ENCODE measurements at places on chromosomes 13 and 19.

GRCh38 chr13:21606251-21606650 lies 2.3 kb upstream of the MICU2 start:
- no peak for DNase-seq

DNA sequence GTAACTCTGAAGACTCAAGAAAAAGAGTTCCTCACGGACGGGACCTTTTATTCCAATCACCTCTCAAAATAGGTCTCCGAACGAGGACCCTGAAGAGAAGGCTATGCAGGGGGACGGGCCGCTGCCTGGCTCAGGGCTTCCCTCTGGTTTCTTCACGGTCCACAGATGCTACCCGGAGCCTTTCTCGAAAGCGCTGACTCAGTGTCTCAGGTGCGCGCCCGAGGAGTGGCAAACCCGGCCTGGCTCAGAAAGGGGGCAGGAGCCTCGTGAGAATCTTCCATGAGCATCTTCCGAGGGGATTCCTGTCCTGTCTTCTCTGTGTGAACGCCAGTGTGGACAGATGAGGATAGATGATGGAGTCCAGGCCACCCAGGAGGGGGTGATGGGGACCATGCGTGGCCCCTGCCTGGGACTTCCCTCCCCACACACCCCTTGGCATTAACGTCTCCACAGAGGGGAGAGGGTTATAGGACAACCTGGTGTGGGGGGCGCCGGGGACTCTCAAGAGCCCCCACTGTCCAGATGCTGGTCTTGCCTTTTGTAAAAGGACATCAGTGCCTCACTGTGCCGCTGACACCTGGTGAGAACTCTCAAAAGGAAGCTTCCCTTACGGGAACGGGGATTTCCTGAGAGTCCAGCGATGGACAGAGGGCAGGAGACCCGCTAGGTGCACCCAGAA lies 16.5 kb downstream of the LSM4 start:
- DNase-seq = no peak

- DNase-seq = no peak
Measured at GRCh38 chr13:60654415-60654814, 257.4 kb downstream of the TDRD3 start.

GRCh38 chr19:7607874-7608560 lies 12.4 kb downstream of the CAMSAP3 start:
- DNase-seq = no peak

DNA sequence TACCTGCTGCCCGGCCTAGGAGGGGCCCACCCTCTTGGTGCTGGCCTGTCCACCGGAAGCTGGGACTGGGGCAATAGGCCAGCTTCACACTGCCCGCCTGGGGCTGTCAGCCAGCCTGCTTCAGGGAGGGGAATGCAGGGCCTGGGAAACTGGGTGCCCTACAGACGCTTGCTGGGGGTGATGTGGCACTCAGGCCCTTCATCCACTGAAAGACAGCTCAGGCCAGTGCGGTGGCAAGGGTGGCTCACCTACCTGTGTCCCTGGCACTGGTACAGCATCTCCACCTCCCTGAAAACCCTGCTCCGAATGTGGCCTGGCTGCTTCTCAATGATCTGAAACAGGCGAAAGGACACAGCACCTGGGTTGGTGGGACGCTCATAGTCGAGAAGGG lies 7.8 kb downstream of the MKNK2 start:
- no peak for DNase-seq

GRCh38 chr19:45470762-45471081 lies 2.9 kb downstream of the FOSB start:
- no peak for DNase-seq

DNA sequence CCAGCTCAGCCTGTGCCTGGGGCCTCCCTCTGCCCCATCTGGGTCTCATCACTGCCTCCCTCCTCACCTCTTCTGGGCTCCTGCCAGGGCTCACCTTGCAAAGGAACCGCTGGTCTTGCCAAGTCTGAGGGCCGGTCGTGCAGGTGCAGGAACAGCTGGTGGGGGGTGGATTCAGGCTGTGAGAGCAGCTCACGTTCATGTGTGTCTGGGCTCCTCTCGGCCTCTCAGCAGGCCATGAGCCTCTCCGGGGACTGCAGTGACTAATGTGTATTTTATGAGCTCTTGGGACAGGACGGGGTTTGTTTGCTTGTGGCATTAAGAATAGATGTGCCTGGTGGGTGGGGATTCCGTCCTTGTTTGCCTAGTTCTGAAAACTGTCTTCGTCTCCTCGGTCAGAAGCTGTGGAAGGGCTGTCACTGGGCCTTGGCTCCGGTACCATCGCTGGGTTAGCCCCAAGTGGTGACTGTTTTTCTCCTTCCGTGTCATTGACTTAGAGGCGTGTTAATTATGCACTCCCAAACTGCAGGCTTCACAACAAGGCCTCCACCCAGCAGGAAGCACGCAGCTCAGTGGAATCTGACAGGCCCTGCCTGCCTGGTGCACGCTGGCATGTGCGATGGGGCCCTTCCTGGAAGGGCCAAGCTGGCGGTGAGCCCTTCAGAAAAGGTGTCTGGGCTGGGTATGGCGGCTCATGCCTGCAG lies 77.6 kb downstream of the KDM4B start:
- DNase-seq = peak; percentile 21

DNA sequence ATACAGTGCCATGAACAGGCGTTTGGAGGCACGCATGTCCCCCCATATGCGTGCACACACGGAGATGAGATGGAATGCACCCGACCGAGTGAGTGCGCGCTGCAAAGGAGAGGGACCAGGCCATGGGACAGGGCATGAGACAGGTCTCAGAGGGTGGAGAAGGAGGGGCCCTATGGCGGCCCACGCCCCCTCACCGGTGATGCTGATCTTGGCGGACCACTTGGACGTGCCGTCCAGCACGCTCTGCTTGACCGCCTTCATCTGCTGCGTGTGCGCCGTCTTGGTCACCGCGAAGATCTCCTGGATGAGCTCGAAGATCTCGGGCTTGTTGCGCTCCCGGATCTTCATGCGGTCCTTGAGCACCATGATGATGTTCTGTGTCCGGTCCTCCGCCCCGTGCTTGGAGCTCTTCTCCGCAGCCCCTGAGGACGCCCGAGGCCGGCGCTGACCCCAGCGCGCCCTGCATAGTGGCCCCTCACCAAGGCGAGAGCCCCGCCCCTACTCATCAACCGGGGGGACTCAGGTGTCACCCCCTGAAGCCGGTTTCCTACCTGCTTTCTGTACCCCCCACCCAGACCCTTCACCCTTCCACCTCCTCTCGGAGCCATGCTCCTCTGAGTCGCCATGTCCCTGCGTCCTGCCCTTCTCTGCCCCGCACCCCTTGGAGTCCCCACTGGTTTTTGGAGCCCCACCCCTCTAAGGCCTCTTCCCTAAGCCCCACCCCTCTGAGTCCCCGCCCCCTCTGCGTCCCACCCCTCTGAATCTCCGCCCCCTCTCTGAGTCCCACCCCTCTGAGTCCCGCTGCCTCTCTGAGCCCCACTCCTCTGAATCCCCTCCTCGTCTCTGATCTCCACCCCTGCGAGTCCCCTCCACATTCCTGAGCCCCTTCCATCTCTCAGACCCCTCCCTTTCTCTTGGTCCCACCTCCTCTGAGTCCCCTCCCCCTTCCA lies 40.8 kb downstream of the UNC13A start:
- no peak for DNase-seq

DNA sequence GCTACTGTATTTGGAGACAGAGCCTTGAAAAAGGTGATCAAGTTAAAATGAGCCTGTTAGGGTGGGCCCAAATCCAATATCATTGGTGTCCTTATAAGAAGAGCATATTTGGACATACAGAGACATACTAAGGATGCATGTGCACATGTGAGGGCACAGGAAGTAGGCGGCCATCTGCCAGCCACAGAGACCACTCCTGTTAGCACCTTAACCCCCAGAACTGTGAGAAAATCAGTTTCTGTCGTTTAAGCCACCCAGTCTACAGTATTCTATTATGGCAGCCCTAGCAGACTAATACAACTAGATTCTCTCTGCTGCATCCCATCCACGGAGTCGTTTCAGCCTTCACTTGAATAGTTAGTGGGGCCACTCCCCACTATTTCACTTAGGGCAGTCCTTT lies 39.4 kb upstream of the DGKH start:
- no peak for DNase-seq

DNA sequence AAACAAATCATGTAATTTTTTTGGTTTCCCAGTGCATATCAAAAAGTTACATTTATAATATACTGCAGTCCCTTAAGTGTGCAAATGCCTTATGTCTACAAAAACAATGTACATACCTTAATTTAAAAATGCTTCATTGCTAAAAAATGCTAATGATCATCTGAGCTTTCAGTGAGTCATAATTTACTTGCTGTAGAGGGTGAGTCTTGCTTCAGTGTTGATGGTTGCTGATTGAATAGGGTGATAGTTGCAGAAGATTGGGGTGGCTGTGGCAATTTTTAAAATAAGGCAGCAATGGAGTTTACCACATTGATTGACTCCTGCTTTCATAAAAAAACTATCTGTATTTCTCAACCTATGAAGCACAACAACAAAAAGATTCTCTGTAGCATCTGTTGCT lies 613.9 kb downstream of the TBC1D4 start:
- DNase-seq = no peak

GRCh38 chr13:101917833-101918661 lies 465.6 kb downstream of the ITGBL1 start:
- peak; percentile 97 for DNase-seq

DNA sequence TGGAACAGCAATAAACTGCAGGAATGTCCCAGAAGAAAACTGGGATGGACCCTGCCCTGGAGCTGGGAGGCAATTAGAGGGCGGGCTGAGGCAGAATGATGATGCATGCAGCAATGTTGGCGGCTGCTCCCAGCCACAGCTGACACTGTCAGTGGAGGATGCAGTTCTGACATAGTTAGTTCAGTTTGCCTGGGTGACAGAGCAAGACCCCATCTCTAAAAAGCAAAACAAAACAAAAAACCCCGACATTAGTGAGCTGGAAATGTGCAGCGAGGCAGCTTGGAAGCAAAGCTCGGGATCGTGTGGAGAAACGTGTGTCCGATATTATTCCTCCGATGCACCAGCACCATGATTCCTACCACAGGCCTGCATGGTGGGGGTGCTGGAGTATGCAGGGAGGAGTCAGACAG lies 110.1 kb upstream of the UQCRFS1 start:
- no peak for DNase-seq

GRCh38 chr13:53326716-53327115 lies 298.1 kb downstream of the OLFM4 start:
- no peak for DNase-seq

DNA sequence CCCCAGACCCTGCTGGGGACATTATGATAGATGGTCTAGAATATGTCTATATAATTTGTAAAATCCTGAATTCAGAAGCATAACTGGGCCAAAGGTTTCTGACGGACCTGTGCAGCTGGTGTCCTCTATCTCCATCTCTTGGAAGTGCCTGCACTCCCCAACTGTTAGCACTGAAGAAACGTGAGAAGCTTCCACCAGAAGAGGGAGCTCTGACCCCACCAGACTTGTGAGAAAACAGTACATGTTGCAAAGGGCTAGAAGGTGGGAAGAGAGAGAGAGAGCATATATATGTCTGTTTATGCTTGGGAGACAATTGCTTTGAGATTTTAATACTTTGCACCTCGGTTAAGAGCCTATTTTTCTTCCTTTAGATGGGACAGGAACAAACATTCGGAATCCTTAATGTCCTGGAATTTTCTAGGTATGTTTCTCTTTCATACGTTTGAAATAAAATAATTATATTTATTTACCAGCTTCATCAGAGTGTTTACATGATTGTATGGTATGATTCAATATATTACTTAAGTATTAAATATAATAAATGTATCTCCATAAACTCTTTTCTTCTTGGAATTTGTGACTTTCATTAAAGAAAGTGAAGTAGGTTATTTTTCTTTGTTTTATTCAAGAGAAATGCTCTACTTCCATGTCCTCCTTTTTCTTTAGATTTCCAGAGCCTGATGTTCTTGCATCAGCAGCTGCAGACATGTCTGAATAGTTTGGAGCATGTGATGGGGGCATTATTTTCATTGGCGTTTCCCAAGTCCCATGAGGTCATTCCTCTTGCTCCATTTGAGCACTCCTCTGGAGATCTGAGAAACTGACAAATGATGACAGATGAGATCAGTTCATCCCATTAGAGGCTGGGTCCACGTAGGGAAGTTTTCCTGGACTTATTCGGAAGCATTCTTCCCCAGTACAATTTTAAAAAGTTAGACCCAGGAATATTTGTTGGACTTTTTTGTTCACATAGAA lies 202.9 kb downstream of the ATP8A2 start:
- peak; percentile 97 for DNase-seq

DNA sequence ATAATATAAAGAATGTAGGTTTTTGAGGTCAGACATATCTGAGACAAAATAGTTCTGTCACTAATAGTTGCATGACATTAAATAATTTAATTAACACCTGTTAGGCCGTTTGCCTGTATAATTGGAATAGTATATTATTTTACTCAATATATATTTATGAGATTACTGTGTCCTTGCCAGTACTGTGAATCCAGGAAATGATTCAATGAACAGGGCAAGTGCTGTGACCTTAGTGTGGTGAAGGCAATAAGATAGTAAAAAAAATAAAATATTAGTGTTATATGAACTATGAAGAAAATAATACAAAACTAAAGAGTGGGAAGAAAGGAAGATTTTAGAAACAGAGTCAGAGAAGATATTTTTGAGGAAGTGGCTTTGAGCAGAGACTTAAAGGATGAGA lies 403.7 kb downstream of the PCDH9 start:
- DNase-seq = no peak

- no peak for DNase-seq
Measured at GRCh38 chr13:98301721-98302120, 124.7 kb upstream of the RNF113B start.

DNA sequence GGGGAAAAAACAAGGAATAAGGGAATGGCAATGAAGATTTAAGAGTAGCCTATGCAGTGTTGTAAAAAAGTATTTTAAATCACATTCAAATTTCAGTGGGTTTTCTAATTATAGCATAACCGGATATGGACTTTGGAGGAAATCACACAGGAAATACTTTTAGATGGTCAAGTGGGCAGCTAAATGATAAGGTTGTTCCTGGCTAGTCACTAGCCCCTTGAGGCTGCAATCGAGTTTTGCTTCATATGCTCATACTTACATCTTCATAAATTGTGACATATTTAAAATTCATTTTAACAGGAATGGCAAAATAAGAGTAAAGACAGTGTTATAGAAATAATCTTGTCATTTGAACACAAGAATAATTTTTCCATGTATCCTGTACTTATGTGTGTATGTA lies 88.9 kb downstream of the WDFY2 start:
- DNase-seq = no peak

- DNase-seq = no peak
Measured at GRCh38 chr13:81207636-81208035, 866.7 kb upstream of the SPRY2 start.

DNA sequence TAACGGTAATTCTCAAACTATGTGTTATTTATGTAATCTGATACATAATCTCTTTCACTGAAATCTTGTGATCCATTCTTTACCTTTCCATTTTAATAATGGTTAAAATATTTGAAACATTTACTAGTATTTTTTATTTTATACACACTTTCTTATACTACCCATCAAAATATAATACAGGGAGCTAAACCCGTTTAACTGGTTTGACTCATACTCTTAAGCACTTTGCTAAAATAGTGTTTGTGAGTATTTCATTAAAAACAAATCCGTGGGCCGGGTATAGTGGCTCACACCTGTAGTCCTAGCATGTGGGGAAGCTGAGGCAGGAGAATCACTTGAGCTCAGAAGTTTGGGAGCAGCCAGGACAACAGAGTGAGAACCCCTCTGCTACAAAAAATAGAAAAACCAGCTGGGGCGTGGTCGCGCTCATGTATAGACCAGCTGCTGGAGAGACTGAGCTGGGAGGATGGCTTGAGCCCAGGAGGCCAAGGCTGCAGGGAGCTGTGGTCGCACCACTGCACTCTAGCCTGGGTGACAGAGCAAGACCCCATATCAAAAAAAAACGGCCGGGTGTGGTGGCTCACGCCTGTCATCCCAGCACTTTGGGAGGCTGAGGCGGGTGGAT lies 43.8 kb upstream of the DCUN1D2 start:
- no peak for DNase-seq

Measured in NCI-H748 treated with DMSO at 0.1 percent for 48 hours (cell line).